ENCODE measurements at places on chromosomes 13 and 19.

DNA sequence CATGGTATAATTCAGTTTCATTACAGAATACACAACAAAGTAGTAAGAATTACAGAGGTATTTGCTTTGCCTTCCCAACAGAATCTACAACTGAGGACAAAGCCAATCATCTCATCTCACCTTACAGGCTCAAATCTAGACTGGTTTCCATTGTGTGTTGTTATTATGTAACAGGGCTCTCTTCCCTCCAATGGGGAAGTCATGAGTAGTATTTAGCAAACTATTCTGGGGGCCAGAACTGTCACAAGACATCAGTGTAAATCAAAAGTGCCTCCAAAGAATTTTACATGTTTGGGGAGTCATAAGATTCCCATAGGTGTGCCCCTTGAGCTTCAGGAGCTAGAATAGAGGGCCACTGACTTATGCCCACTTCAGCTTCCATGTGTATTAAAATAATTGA is 187.0 kb upstream of the EDNRB start:
- DNase-seq: no peak

GRCh38 chr13:28528848-28529247 is 33.9 kb upstream of the FLT1 start:
- DNase-seq: no peak

DNA sequence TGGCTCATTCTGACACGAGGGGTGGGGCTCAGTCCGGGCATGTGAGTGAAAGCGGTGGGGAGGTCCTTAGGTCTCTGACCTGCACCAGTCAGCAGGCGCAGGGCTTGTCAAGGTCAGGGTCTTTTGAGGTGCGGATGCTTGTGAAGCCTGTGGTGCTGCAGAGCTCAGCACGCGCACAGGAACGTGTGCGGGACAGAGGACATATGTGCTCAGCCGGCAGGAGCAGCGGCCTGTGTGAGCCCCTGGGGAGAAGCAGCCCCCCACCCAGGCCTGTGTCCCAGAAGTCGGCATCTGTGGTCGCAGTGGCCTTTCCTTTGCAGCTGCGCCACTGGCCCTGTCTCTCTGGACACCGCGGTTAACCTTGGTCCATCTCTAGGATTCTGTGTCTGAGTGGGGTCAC is 30.9 kb downstream of the ATP4B start:
- no peak for DNase-seq

- DNase-seq: no peak
These were observed 5.2 kb downstream of the PRX start for GRCh38 chr19:40407714-40408597.

DNA sequence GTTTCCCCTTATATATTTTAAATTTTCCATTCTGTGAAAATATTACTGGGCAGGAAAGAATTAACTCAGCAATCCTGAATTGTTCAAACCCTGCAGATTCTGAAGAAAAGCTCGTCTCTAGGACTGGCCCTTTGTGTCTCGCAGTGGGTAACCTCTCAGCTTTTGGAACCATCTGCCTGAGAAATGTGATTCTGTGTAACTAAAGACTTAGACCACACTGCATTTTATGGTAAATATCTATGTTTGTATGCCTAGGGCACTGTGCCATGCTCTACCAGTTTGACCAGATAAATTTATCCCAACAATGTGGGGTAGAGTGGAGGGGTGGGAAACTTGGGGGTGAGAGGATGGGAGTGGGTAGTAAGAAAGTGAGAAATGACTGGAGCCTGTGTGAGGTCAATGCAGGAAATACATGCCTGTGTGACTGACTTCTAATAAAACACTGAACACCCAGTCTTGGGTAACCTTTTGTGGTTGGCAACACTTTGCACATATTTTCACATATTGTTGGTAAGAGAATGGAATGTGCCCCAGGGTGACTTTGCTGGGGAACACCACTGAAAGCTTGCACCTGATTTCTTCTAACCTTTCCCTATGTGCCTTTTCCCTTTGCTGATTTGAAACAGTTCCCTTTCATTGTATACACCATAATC is 1181.9 kb downstream of the OLFM4 start:
- no peak for DNase-seq

- no peak for DNase-seq
These were observed 911 bp downstream of the ENOX1 start for GRCh38 chr13:43785650-43786471.

DNA sequence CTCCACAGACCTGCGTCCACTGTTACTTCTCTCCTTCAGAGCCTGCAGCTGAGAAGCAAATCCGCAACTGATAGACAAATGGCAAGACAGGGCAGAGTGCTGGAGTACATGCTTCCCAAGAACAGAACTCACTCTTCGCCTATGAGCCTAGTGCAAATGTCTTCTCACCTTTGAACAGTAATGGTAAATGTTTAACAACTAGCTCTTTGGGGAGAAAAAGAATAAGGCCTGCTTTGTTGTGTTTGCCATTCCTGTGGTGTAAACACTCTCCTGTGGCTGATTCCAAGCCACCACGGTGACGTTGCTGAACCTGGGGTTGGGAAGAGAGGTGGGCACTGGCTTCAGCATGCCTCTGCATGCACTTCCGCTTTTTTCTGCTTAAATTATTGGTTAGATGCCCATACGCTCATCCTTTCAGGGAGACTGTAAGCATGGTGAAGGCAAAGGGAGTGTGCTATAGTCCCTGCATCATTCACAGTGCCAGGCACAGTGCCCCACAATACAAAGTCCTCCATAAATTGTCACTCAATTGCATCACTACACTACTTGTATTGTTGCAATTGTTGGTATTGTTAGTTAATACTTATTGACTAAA is 28.1 kb upstream of the GTF3A start:
- DNase-seq: no peak

DNA sequence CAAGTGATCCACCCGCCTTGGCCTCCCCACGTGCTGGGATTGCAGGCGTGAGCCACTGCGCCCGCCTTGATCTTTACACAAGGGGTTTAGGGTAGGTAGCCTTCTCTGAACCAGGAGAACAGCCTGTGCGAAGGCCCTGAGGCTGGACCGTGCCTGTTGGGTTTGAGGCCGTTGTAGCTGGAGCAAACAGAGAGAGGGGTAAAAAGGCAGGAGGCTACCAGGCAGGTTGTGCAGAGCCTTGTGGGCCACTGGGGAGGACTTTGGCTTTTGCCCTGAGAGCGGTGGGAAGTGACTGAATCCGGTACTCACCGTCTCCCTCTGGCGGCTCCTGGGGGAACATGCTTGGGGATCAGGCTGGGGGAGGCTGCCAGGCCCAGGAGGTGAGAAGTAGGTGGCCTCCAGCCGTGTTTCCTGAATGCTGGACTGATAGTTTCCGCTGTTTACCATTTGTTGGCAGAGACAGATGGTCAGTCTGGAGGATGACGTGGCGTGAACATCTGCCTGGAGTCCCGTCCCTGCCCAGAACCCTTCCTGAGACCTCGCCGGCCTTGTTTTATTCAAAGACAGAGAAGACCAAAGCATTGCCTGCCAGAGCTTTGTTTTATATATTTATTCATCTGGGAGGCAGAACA is 24.6 kb downstream of the SPC24 start:
- DNase-seq: no peak

- no peak for DNase-seq
These were observed 6.7 kb downstream of the TEX29 start for GRCh38 chr13:111326981-111327642.

GRCh38 chr19:44635581-44636438 is 7.9 kb upstream of the PVR start:
- no peak for DNase-seq

DNA sequence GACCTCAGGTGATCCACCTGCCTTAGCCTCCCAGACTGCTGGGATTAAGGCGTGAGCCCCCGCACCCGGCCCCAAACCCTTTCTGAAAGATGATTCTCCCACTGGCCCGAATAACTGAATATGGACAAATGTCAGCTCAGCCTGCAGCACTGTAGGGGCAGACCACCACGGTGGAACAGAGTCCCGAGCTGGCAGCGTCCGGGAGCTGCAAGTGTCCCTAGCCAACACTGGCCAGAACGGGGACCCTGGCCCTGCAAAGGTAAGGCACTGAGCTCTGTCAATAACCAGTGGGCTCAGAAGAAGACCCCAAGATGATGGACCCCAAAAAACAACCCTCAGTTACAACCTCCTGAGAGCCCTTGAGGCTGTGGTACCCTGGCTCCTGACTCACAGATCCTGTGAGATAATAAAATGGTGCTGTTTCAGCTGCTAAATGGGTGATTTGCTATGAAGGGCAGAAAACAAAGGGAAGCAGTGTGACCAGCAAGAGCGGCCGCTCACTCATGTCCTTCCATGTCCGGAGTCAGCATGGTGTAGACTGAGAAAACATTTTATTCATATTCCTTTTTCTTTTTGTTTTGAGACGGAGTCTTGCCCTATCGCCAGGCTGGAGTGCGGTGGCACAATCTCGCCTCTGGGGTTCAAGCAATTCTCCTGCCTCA is 1.6 kb downstream of the LSM7 start:
- DNase-seq: no peak

DNA sequence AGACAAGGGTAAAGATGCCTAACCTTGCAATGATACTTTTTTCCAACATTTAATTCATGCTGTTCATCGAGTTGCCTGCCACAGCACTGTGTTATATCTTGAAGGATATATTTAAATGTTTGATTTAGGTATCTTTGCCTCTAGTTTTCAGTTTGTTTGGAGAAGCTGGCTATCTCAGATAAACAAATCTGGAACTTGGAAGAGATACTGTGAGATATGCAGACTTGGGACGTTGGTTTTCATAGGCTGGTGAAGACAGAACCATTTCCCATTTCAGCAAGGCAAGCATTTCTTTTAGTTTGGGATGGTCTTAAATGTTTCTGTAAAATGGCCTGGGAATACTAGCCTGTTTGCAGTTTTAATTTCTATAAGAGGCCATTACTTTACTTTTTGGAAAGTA is 3.3 kb downstream of the RNASEH2B start:
- no peak for DNase-seq

DNA sequence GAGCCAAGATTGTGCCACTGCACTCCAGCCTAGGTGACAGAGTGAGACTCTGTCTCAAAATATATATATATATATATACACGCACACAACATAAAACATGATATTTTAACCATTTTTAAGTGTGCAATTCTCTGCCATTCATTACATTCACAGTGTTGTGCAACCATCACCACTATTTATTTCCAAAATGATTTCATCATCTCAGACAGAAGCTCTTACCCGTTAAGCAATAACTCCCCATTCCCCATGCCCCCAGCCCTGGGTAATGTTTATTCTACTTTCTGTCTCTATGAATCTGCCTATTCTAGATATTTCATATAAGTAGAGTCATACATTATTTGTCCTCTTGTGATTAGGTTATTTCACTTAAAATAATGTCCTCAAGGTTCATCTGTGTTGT is 20.3 kb downstream of the WDR88 start:
- no peak for DNase-seq

DNA sequence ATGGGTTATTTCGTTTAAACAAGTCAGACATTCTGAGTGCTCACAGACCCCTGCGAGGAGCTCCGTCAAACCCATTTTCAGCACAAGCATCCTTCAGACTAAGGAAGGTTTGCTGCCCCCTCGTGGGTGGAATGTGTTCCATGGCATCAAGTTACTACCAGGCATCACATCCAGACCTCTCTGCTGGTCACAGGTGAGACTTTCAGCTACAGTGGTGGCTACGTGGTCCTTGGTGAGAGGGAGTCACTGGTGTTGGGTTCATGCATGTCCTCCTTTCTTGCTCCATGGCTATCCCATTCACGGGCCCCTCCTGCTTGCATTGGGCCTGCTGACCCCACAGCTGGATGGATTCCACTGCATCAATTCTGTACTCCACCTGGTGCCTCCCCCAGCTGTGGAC is 9.1 kb upstream of the LILRB5 start:
- peak; percentile 27 for DNase-seq

GRCh38 chr19:49986354-49986753 is 25.4 kb upstream of the SIGLEC11 start:
- no peak for DNase-seq

- DNase-seq: no peak
These were observed 9.1 kb upstream of the ZNF160 start for GRCh38 chr19:53112286-53112685.

- DNase-seq: no peak
These were observed 42.6 kb downstream of the RFC3 start for GRCh38 chr13:33860526-33860925.

DNA sequence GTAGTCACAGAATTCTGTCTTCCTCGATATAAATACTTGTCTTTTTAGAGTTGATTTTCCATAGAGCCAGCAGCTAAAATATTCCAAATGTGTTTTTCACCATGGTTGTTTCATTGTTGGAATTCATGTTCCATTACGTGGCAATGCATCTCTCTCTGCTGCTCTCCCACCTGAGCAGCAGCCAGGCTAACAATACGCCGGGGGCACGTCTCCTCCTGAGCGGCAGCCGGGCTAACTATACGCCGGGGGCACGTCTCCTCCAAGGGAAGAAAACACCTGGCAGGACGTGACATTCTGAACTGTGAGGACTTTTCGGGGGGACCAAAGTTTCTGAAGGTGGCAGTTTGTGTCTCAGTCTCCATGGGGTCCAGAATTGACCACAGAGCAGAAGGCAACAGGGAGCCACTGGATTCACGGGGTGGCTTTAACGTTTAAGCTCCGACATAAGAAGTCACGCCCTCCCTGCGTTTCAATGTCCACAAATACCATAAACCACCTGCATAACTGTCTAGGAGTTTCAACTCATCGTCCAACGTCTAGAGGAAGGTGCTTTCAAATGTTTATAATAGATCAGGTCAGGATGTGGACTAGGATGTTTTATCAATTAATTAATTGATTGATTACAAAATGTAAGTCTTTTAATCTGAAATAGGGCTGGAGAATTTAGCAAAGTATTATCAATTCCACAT is 15.1 kb downstream of the PLPP2 start:
- no peak for DNase-seq

- no peak for DNase-seq
These were observed 6.3 kb upstream of the BEST2 start for GRCh38 chr19:12745166-12745897.

- peak; percentile 73 for DNase-seq
These were observed 418.2 kb downstream of the DCT start for GRCh38 chr13:94061301-94061700.

- no peak for DNase-seq
These were observed 2.2 kb downstream of the ARHGEF7 start for GRCh38 chr13:111117289-111117688.

DNA sequence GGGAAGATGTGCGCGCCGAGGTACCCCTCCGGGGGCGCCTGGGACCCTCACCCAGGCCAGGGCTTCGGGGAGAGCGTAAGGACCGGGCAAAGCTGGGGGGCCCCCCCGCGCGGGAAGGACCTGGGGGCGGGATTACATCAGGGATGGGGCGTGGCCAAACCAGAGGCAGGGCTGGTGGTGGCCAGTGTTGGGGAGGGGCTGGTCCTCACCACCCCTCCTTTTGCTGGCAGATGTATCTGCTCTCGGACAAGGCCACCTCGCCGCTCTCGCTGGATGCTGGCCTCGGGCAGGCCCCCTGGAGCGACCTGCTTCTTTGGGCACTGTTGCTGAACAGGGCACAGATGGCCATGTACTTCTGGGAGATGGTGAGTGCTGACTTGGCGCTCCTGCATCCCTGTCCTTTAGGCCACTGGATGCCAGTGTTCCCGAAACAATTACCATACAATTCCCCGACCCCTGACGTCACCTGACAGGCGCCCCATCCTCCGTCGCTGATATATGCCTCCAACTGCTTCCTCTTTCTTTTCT is 25.3 kb downstream of the TRPM4 start:
- no peak for DNase-seq

- DNase-seq: no peak
These were observed 30.8 kb downstream of the FAM124A start for GRCh38 chr13:51252954-51253532.

GRCh38 chr13:99227909-99228688 is 27.4 kb downstream of the UBAC2 start:
- no peak for DNase-seq

GRCh38 chr19:16509141-16510061 is 13.2 kb downstream of the C19orf44 start:
- no peak for DNase-seq

- DNase-seq: no peak
These were observed 64.5 kb upstream of the ZNF724 start for GRCh38 chr19:23314505-23315251.

Data from HFF-Myc (cell line).